Tibial artery (tissue), 4 donors: ENCODE measurements at places on chromosomes 6 and 20.
A peak's percentile ranks its signal among the peaks of the same experiment; 100 is the strongest.

DNA sequence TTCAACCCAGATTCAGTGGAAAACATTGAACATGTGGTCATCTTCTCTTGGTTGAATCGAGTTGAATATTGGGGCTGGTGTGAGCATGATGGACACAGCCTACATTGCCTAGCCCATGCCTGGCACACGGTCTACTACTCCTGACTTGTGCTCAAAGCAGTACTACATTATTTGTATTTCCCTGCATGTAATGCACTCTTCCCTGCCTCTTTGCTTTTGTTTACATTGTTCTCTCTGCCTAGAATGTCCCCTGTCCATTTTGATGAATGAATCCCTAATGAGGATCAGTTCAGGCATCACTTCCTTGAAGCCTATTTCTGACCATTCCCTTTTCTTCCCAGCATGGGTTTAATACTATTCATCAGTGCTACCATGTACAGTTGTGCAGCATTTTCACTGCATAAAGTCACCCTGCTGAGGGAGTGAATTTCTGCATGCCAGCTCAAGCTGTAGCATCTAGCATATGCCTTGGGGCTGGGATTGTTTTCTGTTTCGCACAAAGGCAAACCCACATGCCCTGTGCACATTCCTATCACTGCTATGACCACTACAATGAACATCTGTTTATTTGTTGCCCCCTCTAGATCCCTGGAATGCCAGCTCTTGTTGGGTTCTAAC lies 75.3 kb upstream of the CCN6 start:
- no peak for DNase-seq

DNA sequence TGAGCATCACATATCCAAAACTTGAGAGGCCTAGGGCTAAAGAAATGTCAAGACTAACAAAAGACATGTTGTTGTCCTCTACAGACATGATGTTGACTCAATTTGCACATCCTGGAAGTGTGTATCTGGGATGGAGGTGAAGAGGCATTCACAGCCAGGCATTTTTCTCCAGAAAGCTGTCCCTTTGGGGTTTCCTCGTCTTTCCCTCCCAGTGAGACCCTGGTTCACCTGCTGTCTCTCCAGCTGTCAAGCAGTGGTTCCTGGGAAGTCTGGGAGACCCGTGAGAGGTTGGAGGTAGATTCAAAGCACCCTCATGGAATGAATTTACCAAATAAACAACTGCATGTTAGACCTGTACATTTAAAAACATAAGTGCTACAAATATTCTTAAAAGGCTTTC lies 32.1 kb downstream of the BACH2 start:
- DNase-seq = no peak

- DNase-seq = no peak
Observed at GRCh38 chr20:57943950-57944349, 234.1 kb upstream of the PMEPA1 start.

- DNase-seq = no peak
Observed at GRCh38 chr6:153076431-153076830, 54.7 kb downstream of the RGS17 start.

GRCh38 chr20:25669826-25670422 lies 26.7 kb downstream of the ZNF337 start:
- DNase-seq = no peak

- no peak for DNase-seq
Observed at GRCh38 chr6:15483060-15483459, 179.8 kb downstream of the DTNBP1 start.

- DNase-seq = no peak
Observed at GRCh38 chr6:51261691-51262090, 443.0 kb downstream of the TFAP2B start.

DNA sequence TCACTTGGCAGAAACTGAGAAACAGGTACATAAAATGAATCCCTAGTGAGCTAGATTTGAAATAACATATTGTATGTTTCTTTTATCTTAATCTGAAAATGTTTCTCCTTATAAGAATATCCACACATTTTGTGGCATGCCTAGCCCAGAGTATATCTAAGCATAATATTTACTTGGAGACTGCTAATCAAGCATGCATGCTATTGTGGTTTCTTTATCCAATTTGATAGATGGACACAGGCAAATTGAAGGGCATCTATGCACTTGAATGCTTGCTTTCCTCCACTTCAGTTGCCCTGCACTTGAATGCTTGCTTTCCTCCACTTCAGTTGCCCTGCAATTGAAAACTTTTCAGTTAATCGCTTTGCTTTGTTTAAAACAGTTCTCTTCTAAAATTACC lies 729.8 kb downstream of the TBC1D32 start:
- DNase-seq = no peak

- no peak for DNase-seq
Observed at GRCh38 chr20:595330-596308, 14.5 kb downstream of the TCF15 start.

- no peak for DNase-seq
Observed at GRCh38 chr20:10769700-10770099, 95.9 kb upstream of the JAG1 start.

GRCh38 chr20:41531518-41532275 lies 86.5 kb downstream of the CHD6 start:
- no peak for DNase-seq

GRCh38 chr6:142293121-142293520 lies 8.7 kb upstream of the ADGRG6 start:
- no peak for DNase-seq

GRCh38 chr6:90286884-90287488 lies 9.7 kb downstream of the BACH2 start:
- no peak for DNase-seq

GRCh38 chr6:15892369-15892768 lies 229.5 kb upstream of the DTNBP1 start:
- DNase-seq = no peak

GRCh38 chr6:36833182-36833789 lies 6.0 kb downstream of the CPNE5 start:
- DNase-seq = no peak

DNA sequence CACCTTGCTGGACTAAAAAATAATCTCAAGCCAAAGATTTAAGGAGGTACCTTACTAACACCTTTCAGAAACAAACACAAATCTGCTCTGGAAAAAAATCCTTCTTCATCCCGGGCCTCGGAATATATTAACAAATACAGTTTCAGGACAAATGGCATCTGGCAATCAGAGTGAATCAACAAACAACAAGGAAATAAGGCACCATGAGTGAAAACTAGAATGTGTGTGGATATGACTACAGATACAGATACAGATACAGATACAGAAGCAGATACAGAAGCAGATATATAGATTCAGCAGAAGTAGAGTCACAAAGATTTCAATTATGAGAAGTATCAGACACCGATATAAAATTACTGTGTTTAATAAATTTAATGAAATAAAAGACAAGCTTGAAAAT lies 178.4 kb downstream of the QKI start:
- DNase-seq = no peak

DNA sequence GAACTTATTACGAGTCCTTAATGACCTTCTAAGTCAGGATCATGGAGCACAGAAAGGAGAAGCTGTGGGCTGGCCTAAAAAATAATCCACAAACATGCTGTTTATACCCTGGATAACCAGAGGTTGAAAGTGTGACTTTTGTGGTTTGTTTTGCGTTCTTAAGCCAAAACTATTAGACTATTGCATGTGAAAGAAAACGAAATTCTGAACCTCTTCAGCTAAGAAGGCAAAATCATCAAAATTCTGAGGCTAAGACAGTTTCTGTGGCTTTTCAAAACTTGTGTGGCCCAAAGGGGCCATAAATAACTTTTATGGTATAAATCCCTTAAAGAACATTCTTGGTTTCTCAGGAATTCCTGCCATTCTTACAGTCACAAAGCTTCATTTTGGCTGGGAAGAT lies 251.0 kb downstream of the UST start:
- DNase-seq = no peak

DNA sequence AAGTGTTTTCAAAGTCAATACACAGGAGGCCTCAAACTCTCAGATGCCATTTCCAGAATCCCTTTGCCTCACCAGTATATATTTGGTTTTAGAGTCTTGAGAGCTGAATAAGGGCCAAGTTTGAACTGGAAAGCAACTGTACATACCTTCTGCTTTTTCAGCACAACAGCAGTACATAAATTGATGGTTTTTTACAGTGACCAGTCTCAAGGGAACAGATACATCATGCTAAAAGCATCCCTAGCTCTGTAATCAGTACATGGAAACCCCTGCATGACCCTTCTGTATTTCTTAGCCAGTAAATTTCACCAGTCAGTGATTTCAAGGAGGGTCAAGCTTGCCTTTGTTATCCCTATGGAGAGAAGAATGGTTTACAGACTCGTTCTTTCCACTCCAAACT lies 40.6 kb upstream of the ECHDC1 start:
- DNase-seq = no peak

- peak; percentile 67 for DNase-seq
Observed at GRCh38 chr6:119742188-119742803, 392.7 kb upstream of the MAN1A1 start.

DNA sequence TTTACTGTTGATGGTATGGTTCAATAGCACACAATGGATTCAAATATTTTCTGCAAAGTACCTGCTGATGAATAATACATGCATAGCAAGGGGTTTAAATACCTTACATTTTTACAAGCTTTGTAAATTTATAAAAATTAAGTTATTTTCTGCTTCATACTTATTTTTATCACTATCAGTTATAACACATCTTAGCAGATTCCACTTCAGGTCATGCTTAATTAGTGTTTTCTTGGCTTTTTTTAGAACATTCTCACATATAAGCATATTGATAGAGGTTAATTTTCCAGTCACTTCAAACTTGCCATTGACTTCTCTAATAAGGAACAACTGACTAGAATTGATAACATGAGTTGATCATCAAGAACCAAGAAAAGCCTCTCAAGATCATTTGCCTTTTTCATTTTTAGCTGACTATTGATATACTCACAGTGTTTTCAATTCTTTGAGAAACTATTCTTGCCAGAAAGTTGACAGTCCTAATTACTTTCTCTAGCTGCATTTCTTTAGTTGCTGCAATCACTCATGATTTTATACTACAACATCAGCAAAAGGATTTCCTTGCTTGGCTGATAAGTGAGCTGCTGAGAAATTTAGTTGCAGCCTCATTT lies 25.8 kb downstream of the PTCHD4 start:
- no peak for DNase-seq

- no peak for DNase-seq
Observed at GRCh38 chr20:57330998-57331397, 1.4 kb downstream of the SPO11 start.

- DNase-seq = peak; percentile 45
Observed at GRCh38 chr20:58870293-58871014, 17.9 kb downstream of the GNAS start.

GRCh38 chr6:40336940-40337760 lies 250.0 kb downstream of the LRFN2 start:
- DNase-seq = no peak

GRCh38 chr6:150535818-150536220 lies 63.9 kb upstream of the PLEKHG1 start:
- no peak for DNase-seq
